Ovary (tissue), 10 donors: ENCODE measurements at places on chromosomes 2 and 18. TPM values are rescaled to one million over a fixed set of nuclear protein-coding genes. Genes with fewer than 3 reads are reported as not detected.

DNA sequence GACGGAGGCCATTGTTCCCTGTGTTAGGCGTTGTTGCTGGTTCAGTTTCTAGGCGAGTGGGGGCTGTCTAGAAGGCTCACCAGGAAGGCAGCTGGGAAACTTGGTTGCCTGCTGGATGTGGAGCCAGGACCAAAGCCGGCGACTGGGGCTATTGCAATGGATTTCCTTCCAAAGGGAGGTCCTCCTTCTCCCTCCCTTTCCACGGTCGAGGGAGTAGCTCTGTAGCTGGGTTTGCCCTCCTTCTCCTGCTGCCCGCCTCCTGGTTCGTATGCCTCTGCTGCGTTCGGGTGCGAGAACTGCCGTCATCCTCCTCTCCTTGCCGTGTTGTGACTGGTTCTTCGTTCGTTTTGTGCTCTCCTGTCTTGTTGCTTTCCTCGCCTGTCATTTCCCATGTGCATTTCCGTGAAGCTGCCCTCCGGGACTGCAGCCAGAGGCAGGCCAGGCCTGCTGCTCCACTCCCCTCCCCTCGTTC is 203.4 kb downstream of the NEDD4L start:
- peaks cover 7% of the 10 kb centered on the region for H3K4me1 ChIP-seq
- H3K27me3 ChIP-seq, result no peaks in the 10 kb centered on the region
- H3K27ac ChIP-seq, result no peak overlapping the region
- no peak overlapping the region for H3K4me3 ChIP-seq
- no peaks in the 10 kb centered on the region for H3K36me3 ChIP-seq

GRCh38 chr2:196337208-196337953 is 166.0 kb upstream of the STK17B start:
- no peaks in the 10 kb centered on the region for H3K36me3 ChIP-seq
- no peak for DNase-seq
- H3K27ac ChIP-seq, result no peak overlapping the region
- H3K4me1 ChIP-seq, result no peaks in the 10 kb centered on the region
- H3K4me3 ChIP-seq, result no peak overlapping the region

- no peak overlapping the region for H3K4me3 ChIP-seq
- DNase-seq, result no peak
- peaks cover under 1% of the 10 kb centered on the region for H3K4me1 ChIP-seq
- H3K27me3 ChIP-seq, result no peaks in the 10 kb centered on the region
These were observed 3.7 kb upstream of the SERTAD2 start for GRCh38 chr2:64657411-64657810.

DNA sequence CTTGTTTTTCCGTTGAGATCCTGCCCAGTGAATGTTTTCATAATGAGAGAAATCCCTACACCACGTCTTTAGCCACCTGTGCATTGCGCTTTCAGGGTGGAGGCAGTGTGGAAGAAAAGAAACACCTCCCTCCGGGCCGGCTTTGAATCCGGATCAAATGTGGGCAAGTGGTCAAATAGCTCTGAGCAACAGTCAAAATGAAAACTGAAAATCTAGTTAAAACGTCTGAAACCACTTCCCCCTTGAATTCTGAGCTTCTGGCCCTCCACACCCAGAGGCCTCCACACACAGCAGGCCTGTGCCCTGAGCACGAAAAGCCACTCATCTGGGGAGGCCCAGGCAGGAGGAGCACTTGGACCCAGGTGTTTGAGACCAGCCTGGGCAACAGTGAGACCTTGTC is 263.6 kb upstream of the SALL3 start:
- no peak overlapping the region for H3K4me3 ChIP-seq
- H3K27me3 ChIP-seq, result no peaks in the 10 kb centered on the region
- H3K36me3 ChIP-seq, result no peaks in the 10 kb centered on the region
- no peak overlapping the region for H3K27ac ChIP-seq

GRCh38 chr2:144362401-144362800 is 157.5 kb downstream of the ZEB2 start:
- no peak overlapping the region for H3K4me3 ChIP-seq
- no peak for DNase-seq
- peaks cover 4% of the 10 kb centered on the region for H3K4me1 ChIP-seq
- no peaks in the 10 kb centered on the region for H3K27me3 ChIP-seq
- H3K36me3 ChIP-seq, result no peaks in the 10 kb centered on the region
- no peak overlapping the region for H3K27ac ChIP-seq

DNA sequence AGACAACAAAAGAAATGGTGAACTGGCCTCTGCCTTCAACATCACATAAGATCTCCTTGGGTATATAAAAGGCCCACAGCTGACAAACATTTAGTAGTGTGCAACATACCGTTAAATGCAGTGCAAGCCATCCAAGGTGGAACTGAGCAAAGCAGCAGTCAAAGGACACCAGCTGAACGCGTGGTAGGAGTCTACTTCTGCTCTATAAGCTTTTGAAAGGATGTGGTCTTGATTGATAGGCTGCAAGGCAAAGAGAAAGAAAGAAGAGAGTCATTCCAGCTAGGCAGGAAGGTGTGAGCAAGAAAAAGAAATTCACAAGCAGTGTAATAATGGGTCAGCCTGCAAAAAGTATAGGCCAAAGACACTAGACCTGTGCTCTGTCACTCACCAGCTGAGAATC is 356.3 kb downstream of the SATB2 start:
- H3K27me3 ChIP-seq, result no peaks in the 10 kb centered on the region
- H3K4me3 ChIP-seq, result no peak overlapping the region
- H3K27ac ChIP-seq, result no peak overlapping the region
- DNase-seq, result no peak
- H3K36me3 ChIP-seq, result no peaks in the 10 kb centered on the region

The SLC35F6 gene
- total RNA-seq, result 30.9 TPM

The PLEK gene
- total RNA-seq, result 5.1 TPM

GRCh38 chr2:68548396-68548795 is 81.0 kb downstream of the APLF start:
- no peak overlapping the region for H3K4me3 ChIP-seq
- no peak overlapping the region for H3K27ac ChIP-seq
- H3K27me3 ChIP-seq, result no peaks in the 10 kb centered on the region
- H3K4me1 ChIP-seq, result no peaks in the 10 kb centered on the region

DNA sequence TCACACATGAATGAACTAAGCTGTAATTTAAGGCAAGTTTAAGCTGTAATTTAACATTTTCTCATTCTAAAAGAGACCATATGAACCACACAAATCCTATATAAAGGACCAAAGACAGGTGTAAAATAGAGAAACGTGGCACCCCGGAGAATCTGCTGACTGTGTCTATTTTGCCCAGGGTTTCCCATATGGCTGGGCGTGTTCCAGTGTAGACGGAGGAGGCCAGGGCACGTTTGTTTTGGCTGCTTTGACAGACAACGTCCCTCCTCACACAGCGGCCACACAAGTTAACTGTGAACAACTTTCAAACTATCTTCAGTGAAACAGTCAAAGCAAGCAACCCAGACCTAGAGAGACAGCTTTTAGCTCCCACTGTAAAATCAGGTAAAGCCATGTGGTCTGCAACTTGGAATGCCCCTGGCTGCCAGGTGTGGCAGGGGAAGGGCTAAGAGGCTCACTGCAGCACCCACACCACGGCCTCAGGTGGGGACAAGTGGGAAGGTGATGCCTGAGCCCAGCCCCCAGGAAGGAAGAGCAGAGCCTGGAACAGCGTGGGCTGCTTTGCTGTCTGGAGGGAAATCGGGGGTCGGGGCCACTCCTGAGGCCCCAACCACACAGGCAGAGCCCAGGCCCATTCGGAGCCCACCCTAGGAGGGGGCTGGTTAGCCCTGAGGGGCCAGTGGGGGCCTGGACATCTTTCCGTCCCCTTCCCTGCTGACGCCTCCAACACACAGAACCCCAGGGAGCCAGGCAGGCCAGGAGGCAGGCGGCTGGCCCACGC is 40.7 kb downstream of the SLC66A2 start:
- no peak for DNase-seq
- H3K4me1 ChIP-seq, result no peaks in the 10 kb centered on the region
- H3K27ac ChIP-seq, result no peak overlapping the region

GRCh38 chr18:23077493-23078256 is 57.6 kb upstream of the CABLES1 start:
- H3K36me3 ChIP-seq, result no peaks in the 10 kb centered on the region
- H3K27me3 ChIP-seq, result no peaks in the 10 kb centered on the region
- H3K4me1 ChIP-seq, result no peaks in the 10 kb centered on the region
- DNase-seq, result no peak

The SLC8A1 gene
- total RNA-seq, result 9.0 TPM

- no peaks in the 10 kb centered on the region for H3K4me1 ChIP-seq
- H3K27me3 ChIP-seq, result no peaks in the 10 kb centered on the region
- no peak overlapping the region for H3K4me3 ChIP-seq
- DNase-seq, result no peak
These were observed 56.2 kb downstream of the REEP1 start for GRCh38 chr2:86281066-86281700.

The FBLN7 gene
- total RNA-seq, result 0.94 TPM

DNA sequence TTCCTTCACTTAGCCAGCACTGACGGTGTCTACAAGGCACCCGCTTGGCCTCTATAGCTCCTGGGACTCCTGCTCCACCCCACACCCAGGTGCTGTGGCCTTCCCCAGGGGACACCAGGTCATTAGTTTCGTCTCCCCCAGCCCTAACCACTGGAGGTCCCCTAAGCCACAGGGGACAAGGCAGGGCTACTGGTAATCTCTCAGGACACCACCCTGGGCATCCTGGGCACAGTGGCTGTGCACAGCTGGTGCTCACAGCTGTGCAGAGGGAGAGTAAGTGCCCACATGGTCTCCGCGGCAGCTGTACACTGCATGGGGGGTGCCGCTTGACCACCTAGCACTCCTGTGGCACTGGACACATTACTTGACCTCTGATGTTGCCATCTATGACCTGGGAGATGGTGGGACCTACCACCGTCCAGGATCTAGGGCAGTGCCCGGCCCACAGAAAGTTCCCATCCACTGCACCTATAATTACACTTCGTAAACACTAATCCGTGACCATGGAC is 134.0 kb downstream of the HDAC4 start:
- H3K36me3 ChIP-seq, result no peaks in the 10 kb centered on the region
- no peaks in the 10 kb centered on the region for H3K27me3 ChIP-seq
- peaks cover 51% of the 10 kb centered on the region for H3K4me1 ChIP-seq

The GAD1 gene
- total RNA-seq, result 0.31 TPM

The DNAH6 gene
- 5.8 TPM for total RNA-seq

DNA sequence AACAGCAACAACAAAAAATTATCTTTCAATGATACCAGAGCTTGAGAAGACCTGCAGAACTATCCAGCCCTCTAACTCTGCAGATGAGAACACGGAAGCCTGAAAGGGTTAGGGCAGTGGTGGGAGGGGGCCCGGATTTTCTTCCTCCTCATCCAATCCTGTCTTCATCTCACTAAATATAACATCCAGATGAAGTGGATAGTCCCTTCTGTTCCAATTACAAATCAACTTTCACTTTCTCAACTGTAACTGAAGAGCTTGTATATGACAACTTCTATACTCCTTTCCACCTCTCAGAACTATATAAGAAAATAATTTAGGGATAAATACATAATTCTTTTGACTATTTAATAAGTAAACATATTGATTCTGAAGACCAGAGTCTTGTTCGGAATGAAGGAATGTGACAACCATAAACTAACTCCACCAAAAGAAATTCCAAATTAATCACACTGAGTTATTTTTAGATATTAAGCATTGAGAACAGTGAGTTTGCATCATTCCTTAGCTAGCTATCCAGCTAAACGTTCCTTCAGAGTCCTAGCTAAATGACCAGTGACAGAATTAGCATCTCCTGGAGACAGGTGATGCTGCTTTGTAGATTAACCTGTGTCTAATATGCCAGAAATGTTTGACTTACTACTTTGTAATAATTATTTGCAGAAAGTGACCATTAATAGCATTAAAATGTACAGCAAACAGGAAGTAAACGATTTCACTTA is 32.7 kb downstream of the SFT2D3 start:
- H3K36me3 ChIP-seq, result no peaks in the 10 kb centered on the region
- H3K4me1 ChIP-seq, result peaks cover 2% of the 10 kb centered on the region
- H3K27ac ChIP-seq, result no peak overlapping the region
- H3K27me3 ChIP-seq, result no peaks in the 10 kb centered on the region
- H3K4me3 ChIP-seq, result no peak overlapping the region

The CHAC2 gene
- 1.2 TPM for total RNA-seq

DNA sequence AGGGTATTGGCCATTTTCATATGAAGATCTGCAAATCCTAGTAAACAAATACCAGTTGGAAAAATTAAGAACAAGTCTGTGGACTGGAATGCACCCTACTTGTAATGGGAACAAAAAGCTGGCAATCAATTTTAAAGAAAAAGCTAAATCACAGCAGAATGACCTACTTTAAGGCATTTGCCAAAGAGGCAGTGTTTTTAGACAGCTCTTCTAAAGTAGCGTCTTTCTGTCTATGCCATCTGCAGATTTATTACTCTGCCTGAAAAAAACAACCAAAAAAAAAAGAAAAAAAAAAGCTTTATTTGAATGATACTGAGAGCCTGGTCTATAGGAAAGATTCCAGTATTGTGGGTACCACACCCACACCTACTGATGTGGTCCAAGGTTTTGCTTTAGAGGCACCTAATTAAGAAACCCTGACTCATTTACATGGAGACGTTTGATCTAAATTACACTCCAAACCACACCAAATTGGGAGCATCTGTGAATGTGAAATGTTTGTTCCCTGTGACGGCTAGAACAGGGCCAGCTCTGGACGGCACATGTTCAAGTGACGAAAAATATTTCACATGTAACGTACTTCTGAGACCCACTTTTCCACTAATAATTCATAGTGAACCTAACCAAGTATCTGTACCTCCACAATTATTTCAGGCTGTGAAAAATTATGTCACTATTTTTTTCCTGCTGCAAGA is 597.1 kb downstream of the ARHGAP15 start:
- H3K27ac ChIP-seq, result no peak overlapping the region
- H3K4me3 ChIP-seq, result no peak overlapping the region
- no peaks in the 10 kb centered on the region for H3K4me1 ChIP-seq
- no peaks in the 10 kb centered on the region for H3K27me3 ChIP-seq

The EFR3B gene
- total RNA-seq, result 4.5 TPM

DNA sequence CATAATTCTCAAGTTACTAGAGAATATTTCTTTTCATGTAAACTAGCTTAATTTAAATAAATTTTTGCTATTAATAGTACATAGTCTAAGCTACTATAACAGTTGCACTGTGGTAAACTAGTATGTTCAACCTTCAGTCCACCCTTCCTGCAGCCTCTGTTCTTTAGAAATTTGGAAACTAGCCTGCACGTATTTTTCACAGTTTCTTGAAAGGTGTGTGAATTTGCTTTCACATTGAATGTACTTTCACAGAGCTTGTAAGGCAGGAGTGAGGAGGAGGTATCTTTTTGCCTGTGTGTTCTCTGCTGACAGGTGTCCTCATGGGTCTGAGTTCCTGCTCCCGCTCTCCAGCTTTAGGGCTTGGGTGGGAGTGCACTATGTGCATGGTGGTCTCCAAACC is 117.5 kb downstream of the ATP9B start:
- no peak overlapping the region for H3K27ac ChIP-seq
- no peaks in the 10 kb centered on the region for H3K27me3 ChIP-seq
- H3K36me3 ChIP-seq, result no peaks in the 10 kb centered on the region
- peaks cover 4% of the 10 kb centered on the region for H3K4me1 ChIP-seq
- H3K4me3 ChIP-seq, result no peak overlapping the region

The NUP35 gene
- total RNA-seq, result 19.4 TPM

The ABI2 gene
- total RNA-seq, result 91.6 TPM

- H3K36me3 ChIP-seq, result no peaks in the 10 kb centered on the region
- DNase-seq, result no peak
- H3K27me3 ChIP-seq, result no peaks in the 10 kb centered on the region
- no peak overlapping the region for H3K4me3 ChIP-seq
- no peak overlapping the region for H3K27ac ChIP-seq
These were observed 250.9 kb downstream of the EXOC6B start for GRCh38 chr2:72574886-72575285.

The MDH1B gene
- 1.7 TPM for total RNA-seq

GRCh38 chr2:67716895-67717396 is 319.8 kb downstream of the ETAA1 start:
- no peak for DNase-seq
- no peaks in the 10 kb centered on the region for H3K27me3 ChIP-seq
- no peaks in the 10 kb centered on the region for H3K36me3 ChIP-seq
- H3K27ac ChIP-seq, result no peak overlapping the region
